ENCODE measurements at places on chromosomes 2 and 18. TPM values are rescaled to one million over a fixed set of nuclear protein-coding genes. Genes with fewer than 3 reads are reported as not detected.
A peak's percentile ranks its signal among the peaks of the same experiment; 100 is the strongest.

FZD7 gene
- polyA plus RNA-seq = 27.5 TPM

- peak; percentile 49 for DNase-seq
Measured at GRCh38 chr2:67476809-67477790, 80.0 kb downstream of the ETAA1 start.

DNA sequence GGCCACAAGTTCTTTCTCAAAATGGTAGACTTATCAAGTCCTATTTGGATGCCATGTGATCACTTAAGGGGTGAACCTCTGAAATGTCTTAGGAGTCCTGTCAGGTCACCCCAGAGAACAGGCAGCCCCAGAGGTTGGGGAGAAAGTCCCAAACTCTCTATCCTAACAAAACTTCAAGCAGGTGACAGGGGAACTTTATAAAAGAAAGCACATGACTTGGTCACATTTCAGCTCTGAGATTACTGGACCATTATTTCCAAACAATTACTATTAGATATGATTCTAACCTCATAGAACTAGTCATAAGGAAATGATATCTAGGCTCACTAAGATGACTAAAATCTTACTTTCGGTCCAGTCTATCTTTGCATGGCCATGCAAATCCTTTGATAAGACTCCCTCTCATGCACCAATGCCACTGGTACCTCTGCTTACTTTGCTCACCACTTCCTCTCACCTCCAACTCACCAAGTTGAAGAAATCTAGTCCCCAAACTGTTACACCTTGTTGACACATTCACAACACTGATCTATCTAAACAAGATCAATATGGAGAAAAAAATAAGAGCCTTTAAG is 107.0 kb downstream of the GALNT14 start:
- DNase-seq = no peak

GRCh38 chr2:136128905-136129304 is 11.0 kb upstream of the CXCR4 start:
- no peak for DNase-seq

DNA sequence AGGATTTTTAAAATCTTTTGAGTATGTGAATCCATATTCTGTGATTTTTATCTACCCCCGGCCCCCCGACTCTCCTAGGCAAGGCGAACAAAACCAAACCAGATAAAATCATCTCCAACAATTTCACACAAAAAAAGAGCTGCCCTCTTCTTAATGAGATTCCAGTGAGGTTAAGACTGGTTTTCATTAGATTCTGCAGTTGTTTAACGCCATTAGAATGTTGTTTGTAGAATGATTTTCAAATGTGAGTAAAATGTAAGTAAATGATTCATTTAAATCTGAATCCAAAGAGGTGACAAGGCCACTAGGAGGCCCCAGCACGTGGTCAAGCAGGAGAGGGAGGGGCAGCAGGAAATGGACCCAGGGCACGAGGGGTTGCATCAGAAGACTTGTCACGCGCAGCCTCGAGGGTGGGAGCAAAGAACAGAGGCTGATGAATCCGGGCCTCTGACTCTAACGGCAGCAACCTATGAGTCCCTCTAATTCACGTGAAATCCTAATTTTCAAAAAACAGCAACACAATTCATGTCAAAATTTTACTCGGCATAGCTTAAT is 24.3 kb upstream of the KLHL29 start:
- no peak for DNase-seq

- no peak for DNase-seq
Measured at GRCh38 chr2:726169-726568, 49.0 kb upstream of the TMEM18 start.

DNA sequence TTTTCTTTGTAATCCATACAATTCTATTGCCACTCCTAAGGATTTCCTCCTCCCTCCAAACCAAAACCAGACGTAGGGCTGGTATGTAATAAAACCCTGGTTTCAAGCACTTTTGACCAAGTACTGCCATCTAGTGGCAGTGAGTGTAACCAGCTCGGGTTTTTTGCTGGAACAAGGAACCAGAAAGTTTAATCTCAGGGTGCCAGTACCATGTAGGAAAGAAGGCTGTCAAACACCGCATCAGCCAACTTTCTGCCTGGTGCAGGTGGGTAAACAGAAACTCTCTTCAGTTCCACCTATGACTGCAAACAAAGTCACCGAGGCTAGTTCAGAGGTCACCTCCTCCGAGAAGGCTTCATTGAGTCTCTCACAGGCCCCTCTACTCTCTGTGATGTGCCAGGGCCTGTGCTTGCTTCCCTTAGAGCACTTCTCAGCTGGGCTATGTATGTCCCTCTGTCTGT is 10.2 kb upstream of the THNSL2 start:
- peak; percentile 67 for DNase-seq

DNA sequence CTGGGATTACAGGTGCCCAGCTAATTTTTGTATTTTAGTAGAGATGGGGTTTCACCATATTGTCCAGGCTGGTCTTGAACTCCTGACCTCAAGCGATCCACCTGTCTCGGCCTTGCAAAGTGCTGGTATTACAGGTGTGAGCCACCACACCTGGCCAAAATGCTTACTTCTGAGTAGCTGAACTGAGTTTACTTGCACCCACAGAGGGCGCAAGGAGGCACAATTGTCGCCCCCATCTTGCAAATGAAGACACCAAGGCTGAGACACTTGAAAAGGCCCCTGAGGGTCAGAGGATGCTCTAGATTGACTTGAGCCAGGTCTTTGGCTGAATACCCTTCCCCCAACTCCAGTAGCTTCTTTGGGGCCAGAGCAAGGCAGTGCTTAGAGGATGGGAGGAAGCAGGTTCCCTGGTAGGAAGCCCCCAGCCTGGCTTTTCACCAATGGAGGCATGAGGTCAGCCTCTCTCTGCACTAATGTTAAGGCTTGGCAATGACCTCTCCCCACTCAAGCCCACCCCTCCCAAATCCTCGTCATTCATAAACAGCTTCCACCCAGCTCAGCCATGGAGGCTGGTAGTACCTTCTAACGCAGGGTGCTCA is 14.5 kb upstream of the KIF1A start:
- no peak for DNase-seq

- no peak for DNase-seq
Measured at GRCh38 chr2:69083235-69083748, 70.3 kb downstream of the ANTXR1 start.

GRCh38 chr2:157428500-157429175 is 15.3 kb downstream of the CYTIP start:
- DNase-seq = no peak

IL36A gene
- not detected for polyA plus RNA-seq

GRCh38 chr2:240165661-240166060 is 25.2 kb upstream of the OTOS start:
- DNase-seq = no peak

- no peak for DNase-seq
Measured at GRCh38 chr2:35522450-35522849, 833.1 kb upstream of the CRIM1 start.

DNA sequence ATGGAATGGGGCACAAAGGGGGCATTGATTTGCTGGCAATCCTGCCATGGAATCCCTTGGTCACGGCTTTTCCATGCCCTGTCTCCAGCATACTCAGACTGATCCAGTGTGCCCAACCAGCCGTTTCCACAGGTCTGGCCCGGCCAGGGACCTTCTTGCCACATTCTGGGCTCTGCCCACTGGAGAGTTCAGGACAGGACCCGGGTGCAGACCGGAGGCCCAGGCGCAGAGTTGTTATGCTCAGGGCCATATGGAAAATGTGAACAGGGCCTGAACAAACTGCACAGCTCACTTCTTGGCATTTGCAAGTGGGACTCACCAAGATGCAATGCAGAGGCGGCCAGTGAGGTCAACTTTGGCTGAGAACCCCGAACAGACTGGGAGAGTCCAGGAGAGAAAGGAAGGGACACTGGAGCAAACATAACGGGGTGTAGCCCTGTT is 15.6 kb upstream of the ASAP2 start:
- DNase-seq = peak; percentile 85

IL1RN gene
- 12.9 TPM for polyA plus RNA-seq

MEX3C gene
- polyA plus RNA-seq = not detected

EML6 gene
- polyA plus RNA-seq = not detected

ERICH2 gene
- not detected for polyA plus RNA-seq

GRCh38 chr18:78814766-78815165 is 164.9 kb upstream of the SALL3 start:
- no peak for DNase-seq

DNA sequence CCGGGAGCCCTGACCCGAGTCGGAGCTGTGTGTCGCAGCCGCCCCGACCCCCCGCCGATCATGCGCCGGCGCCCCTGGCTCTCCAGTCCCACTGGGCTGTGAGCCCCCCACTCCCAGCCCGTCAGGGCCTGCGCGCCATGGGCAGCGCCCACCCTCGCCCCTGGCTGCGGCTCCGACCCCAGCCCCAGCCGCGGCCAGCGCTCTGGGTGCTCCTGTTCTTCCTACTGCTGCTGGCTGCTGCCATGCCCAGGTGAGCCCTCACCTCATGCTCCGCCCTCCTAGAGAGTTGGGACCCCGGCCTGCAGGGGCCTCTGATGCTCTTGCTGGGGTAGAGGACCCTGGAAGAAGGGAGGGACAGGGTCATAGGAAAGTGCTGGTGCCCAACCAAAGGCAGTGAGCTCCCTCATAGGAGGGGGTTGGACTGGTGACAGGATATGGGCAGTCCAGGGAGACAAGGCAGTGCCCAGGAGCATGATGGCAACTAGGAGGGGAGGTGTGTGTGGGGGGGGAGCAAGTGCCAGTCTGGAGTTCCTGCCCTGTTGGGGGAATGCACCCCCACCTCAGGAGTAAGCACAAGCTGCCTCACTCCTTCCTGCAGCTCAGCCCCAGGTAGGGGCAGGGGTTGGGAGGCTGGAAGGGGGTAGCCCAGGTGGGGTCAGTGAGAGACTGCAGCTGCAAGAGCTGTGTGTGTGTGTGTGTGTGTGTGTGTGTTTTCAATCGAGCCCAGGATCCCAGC is 375 bp downstream of the WNT10A start:
- no peak for DNase-seq

DNA sequence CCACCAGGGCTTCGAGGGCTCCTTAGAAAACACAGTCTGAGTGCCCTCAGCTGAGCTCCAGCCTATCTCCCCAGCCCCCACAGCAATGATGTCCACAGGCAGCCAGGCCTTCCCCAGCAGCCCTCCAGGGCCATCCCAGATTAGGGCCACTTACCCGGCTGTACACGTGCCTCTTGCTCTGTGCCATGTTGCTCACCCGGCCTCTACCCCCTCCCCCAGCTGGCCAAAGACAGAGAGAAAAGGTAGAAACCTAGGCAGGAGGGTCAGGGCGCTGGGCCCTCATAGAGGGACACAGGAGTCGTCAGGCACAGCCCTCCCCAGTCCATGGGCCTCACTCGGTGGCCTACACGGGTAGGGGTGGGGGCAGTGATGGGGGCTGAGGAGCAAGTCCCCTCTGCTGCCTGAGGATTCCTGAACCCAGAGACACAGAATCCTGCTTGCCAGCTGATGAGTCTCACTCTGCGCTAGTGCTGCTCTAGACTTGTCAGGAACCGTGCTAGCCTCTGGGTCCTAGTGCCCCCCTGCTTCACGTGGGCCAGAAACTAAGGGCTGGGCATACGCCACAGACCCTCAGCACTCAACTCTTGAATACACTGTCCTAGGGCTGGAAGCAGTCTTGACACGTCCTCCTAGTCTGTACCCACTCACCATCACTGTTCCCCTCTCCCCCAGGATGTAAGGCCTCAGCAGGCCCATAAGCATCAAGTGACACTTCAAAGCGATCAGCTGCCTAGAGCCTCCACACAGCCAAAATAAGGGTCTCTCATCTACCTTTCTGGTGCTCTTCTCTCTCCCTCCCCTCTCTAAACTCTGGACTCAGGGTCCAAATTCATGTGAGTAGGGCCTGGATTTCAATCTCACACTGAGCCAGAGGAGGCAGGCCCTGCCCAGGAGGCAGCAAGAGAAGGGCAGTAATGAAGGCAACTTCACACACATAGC is at the start of gene DCTN1:
Gene DCTN1 (minus strand): TSS at position 461 of the 939 bp plus-strand sequence. CDS start 274 bp downstream, at position 187.
- DNase-seq = peak; percentile 66

DNA sequence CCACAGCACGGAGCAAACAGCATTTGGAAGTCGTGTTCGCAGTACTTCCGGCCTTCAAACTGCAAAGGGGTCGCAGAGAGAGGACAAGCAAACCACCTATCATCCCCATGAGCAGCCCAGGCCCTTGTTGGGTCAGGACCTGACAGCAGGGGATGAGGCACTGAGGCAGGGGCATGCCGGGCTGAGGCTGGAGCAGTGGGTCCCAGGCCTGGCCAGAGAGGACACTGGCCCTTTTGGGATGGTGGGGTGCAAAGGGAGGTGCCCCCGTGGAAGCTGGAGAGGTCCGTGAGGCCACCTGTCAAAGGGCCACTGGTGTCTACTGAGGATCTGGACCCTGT is 8.9 kb downstream of the GPR17 start:
- DNase-seq = no peak

HOXD4 gene
- not detected for polyA plus RNA-seq

DHRS9 gene
- polyA plus RNA-seq = 0.70 TPM

DNA sequence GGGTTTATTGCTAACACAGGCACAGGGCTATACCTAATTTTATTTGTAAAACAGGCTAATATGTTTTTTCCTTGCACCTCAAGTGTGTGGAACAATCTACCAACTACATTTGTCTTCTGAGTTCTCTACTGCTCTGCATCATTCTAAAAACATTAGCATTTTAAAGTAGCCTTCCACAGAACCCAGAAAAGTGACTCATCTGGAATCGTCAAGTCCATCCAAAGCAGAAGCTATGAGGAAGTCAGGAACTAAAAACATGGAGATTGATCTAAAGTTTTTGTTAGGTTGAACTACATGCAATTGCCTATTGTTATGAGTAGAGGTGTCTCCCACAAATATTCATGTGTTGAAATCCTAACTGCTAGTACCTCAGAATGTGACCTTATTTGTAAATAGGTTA is 70.9 kb downstream of the SUCLG1 start:
- no peak for DNase-seq
